Natural killer cell treated with Interleukin-12 subunit alpha and Interleukin-12 subunit beta and Interleukin-15 and Interleukin-18, amount 100 ng/mL, for 72 hours (primary cell): ENCODE measurements at places on chromosomes 12 and 14. TPM values are rescaled to one million over a fixed set of nuclear protein-coding genes. Genes with fewer than 3 reads are reported as not detected.

DNA sequence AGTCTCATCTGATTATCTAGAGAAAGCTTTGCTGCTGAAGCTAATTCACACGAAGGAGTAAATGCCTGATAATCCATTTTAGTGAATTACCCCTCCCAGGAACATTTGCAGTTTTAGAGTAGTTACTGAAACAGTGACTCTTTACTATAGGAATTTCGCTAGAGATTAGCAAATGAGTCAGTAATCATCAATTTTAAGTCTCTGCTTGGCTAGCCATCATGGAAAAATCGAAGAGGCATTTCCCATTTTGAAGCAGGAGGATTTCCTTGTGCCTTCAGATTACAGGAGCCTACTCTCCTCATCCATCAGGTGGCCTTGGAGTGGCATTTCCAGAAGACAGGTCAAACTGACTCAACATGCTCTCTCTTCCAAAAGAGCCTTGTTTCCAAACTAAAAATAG is 154.5 kb downstream of the EGLN3 start:
- no peak for DNase-seq
- peaks cover 5% of the 10 kb centered on the region for H3K36me3 ChIP-seq
- no peak overlapping the region for H3K4me3 ChIP-seq
- no peak overlapping the region for H3K27ac ChIP-seq

DNA sequence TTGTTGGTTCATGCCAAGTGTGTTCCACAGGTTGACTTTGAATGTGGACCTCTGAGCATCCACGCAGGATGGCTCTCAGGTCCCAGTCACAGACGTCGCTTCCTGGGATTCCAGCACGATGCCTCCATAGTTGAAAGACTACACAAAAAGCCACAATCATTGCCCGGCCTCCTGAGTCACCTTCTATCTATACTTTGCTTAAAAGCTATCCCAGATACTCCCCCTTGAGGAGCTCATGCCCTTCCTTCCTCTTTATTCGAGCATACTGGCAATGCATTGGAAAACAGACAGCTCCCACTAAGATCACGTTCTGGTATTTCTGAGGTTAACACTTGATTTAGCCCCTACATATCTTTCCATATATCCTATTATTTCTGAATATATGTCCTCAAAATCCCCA is 40.1 kb downstream of the ZNF664 start:
- DNase-seq = no peak
- H3K27ac ChIP-seq = no peak overlapping the region
- H3K4me3 ChIP-seq = no peak overlapping the region
- H3K36me3 ChIP-seq = peaks cover 16% of the 10 kb centered on the region
- H3K4me1 ChIP-seq = peaks cover 6% of the 10 kb centered on the region

FKBP11 gene
- total RNA-seq = 112 TPM

- H3K27ac ChIP-seq = no peak overlapping the region
- no peaks in the 10 kb centered on the region for H3K27me3 ChIP-seq
- no peak for DNase-seq
- H3K36me3 ChIP-seq = no peaks in the 10 kb centered on the region
These were observed 75.1 kb downstream of the R3HDM2 start for GRCh38 chr12:57355734-57356133.
